KBM-7 (cell line): ENCODE measurements at places on chromosomes 12 and 14.

GRCh38 chr14:101891471-101891870 is 72.9 kb upstream of the DYNC1H1 start:
- no peak for DNase-seq

DNA sequence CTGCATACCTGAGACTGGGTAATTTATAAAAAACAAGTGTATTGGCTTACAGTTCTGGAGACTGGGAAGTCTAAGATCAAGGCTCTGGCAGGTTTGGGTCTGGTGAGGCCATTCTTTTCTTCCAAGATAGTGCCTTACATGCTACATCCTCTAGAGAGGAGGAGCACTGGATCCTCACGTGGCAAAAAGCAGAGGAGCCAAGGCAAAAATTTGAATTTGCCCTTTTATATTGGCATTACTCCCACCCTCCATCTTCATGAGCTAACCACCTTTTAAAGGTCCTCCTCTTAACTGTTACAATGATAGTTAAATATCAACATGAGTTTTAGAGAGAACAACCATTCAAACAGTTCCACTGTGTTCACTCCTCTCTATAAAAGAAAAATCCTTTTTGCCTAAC is 286.3 kb upstream of the SEL1L start:
- DNase-seq = no peak

GRCh38 chr12:107288414-107289127 is 195.2 kb upstream of the CRY1 start:
- no peak for DNase-seq

DNA sequence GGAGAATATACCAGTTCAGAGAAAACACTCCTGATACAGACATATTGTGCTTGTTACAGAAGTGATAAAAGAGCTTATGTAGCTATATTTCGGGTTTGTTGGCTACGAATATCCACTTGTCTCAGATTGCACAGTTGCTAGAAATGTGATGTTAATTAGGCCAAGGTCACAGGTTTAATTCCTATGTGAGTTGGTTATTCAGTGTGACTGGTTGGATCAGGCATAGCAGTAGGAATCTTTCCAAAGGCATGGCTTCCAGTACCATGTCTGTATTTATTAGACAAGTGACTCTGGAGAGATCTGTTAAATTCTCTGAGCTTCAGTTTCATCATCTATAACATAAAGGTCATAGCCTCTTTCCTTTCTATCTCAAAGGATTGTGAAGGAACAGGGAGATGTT is 152.7 kb upstream of the KITLG start:
- DNase-seq = no peak

DNA sequence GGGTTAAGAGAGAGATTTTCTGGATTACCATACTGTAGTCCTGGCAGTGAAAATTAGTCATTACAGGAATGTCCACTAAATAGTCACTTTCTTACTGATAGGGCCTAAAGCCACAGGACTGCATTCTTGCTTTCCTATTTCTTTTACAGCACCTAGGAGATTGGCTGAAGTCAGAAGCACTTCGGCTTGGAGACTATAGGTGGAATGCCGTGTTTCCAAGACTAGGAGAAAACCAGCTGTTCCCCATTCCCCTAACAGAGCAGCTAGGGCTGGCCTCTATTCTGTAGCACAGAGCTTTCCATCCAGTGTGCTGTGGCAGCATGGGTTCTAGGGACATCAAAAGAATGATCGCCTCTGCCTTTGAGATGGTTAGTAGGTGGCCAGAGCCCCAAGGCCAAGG is 15.1 kb downstream of the PIGH start:
- DNase-seq = no peak

- no peak for DNase-seq
Observed at GRCh38 chr12:96218989-96219678, 25.0 kb downstream of the ELK3 start.
